Activated CD4-positive, alpha-beta T cell treated with anti-CD3 and anti-CD28 coated beads, Interleukin-10, Interleukin-2, amounts not matched to agents 100 ng/mL and 50 ng/mL, durations not matched to agents 16 hours and 8 hours (primary cell): ENCODE measurements at places on chromosomes 2 and 18.

- no peak for DNase-seq
Observed at GRCh38 chr2:239465017-239466001, 64.5 kb upstream of the HDAC4 start.

DNA sequence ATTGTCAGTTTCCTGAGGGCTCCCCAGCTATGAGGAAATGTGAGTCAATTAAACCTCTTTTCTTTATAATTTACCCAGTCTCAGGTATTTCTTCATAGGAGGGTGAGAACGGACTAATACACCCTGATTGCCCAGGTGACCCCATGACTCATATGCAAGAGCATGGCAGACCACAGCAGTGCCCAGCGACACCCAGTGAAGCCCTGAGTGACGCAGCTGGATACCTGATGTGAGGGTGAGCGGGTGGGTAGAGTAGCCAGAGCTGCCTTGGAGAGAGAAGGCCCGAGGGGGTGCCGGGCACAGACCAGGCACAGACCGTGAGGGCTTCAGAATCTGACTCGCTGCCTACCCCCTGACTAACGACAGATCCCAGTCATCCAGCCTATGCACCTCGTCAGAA lies 15.4 kb downstream of the ALPG start:
- DNase-seq = no peak

DNA sequence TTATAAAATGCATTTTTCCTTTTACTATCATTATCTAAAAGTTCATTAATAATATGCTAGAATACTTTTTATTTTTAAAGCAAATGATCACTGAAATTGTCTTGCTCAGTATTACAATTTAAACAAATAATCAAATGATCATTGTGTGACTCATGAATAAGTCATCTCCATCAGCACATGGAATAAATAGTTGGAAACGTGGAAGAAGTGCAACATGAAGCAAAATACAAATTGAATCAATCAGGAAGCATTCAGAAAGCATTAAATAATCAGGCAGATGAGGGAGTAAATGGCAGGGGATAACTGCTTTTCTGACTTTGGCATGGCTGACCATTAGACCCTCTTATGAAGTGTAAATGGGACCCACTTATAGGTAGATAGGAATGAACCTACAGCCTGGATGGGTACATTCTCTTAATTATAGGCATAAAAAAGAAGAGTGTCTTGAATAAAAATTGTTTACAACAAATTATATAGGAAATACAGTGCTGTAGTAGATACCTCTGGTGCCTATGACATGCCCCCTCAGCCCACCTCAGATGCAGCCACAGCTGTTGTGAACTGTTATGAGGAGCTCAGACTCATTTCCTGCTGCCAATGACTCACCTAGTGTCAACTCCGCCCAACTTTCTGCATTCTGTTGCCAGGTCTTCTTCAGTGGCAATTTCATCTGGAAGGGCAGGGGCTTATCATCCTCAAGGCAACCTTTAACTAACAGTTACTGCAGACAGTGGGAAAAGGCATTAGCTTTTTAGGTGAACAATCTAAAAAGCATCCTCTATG lies 936.0 kb downstream of the TRIB2 start:
- peak; percentile 0 for DNase-seq

DNA sequence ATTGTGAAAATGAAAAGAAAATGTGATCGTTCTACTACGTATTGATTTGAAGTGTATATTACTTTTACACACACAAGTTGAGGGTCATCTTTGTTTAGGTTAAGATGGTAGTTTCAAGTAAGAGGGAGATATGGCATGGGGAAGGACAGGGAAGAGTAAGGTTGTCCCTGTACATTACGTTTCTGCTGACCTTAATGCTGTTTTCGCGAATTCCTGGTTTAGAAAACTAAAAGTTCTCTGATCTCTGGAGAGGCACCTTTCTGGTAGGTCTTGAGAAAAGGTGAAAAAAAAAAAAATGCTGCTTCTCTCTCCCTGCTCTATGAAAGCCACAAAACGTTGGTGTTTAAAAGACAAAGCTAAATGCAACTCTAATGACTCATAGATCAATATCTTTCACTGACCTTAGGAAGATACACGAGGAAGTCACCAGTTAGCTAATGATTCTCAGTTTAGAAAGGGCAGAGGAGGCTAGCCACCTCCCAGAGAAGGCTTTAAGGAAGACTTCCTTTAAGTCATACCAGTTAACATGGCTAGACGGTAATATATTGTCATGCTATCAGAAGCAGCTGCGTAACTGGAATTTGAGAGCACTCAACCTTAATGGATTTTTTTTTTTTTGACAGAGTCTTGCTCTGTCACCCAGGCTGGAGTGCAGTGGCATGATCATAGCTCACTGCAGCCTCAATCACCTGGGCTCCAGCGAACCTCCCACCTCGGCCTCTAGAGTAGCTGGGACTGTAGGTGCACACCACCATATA lies 13.2 kb downstream of the TXNDC2 start:
- DNase-seq = peak; percentile 20

- DNase-seq = no peak
Observed at GRCh38 chr2:154570501-154570900, 128.0 kb upstream of the KCNJ3 start.
